CD4-positive, alpha-beta T cell treated with Interleukin-15 for 1 hour (primary cell): ENCODE measurements at places on chromosomes 2 and 18.

- no peak for DNase-seq
Measured at GRCh38 chr2:152370783-152371182, 35.8 kb downstream of the FMNL2 start.

DNA sequence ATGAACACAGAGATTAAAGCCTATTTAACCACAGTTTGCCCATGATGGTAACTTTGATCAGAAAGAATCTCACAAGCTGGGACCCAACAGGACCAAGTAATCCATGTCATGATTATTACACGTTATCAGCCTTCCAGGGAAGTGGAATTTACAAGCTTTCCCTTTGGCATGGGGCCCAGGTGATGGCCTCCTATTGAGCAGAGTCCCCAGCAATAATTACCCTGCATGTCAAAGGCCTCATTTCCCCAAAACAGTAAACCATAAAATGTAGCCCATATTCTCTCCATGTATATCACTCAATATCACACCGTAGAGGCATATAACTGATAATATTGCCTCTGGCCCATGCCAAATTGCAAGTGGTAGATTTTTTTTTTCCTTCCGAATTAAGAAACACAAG lies 38.9 kb downstream of the PRKRA start:
- no peak for DNase-seq

GRCh38 chr18:25121442-25121841 lies 230.5 kb downstream of the ZNF521 start:
- no peak for DNase-seq

GRCh38 chr2:9095690-9096089 lies 92.2 kb upstream of the MBOAT2 start:
- no peak for DNase-seq

DNA sequence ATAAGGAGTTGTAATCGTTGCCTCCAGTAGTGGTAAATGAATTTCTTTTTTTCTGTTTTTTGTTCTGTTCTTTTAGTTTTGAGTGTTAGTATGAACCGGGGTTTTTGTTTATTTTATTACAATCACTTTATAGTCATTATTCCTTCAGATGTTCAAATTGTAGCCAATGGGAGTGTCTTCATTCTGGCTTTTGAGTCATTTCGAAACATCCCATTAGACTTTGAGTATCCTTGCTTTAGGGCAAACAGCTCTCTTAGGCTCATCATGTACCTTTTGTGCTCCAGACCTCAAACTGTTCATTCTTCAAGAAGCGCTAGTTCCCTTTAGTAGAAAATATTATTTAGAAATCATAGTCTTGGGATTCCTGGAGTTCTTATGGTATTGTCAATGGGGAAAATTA lies 54.2 kb upstream of the PAX3 start:
- DNase-seq, result no peak

GRCh38 chr2:224870341-224870740 lies 154.2 kb upstream of the CCDC195 start:
- DNase-seq, result no peak

DNA sequence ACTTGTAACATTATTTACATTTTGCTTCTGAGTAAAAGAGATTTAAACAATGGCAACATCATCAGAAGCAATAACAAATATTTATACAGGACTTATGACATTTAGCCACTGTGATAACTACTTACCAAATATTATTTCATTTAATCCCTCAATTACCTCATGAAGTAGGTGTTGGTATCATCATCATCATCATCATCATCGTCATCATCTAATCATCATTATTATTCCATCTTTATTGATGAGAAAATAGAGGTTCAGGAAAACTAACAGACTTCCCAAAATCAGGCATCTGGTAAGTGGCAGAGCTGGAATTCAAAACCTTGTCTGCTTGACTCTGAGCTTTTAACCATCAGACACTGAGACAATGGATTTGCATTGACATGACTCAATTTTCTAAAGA lies 204.4 kb downstream of the NCKAP5 start:
- no peak for DNase-seq

- no peak for DNase-seq
Measured at GRCh38 chr2:174027956-174028355, 62.8 kb upstream of the SP3 start.

GRCh38 chr2:4964001-4964540 lies 728.1 kb upstream of the SOX11 start:
- DNase-seq, result no peak

DNA sequence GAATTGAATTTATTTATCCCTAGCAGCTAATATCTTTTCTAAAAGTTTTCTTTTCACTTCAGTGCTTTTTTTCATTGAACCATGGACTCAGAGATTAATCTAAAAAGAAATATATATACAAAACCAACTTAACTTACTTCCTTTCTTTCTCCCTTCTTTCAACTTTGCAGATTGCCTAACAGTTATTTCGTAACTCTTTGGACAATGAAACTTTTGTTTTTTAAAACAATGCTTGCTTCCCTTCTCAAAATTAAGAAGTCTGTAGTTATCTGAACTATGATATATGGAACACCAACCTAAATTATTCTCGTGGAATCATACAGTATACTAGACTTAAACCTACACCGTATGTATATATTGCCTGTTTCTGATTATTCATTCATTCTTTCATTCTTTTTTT lies 62.9 kb downstream of the MIB1 start:
- DNase-seq, result no peak

GRCh38 chr2:15936277-15937104 lies 3.9 kb upstream of the MYCN start:
- no peak for DNase-seq

- DNase-seq, result no peak
Measured at GRCh38 chr2:138390316-138390945, 111.1 kb upstream of the SPOPL start.

DNA sequence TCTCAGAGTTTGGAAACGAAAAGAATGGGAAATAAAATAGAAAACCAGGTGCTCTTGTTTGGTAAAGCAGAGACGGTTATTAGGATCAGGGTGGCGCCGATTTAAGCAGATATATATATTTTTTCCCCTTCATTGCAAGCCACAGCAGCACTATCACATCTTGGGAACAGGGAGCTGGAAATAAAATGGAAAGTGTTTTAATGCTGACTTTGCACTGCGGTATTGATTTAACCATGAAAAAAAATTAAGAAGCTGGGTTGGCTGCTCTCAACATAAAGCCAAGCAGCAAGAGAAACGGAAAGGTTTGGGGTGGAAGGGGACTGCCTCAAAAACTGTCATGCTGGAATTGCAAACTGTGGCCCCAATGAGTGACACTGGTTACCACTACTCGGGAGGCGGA lies 102.7 kb upstream of the ZBTB14 start:
- no peak for DNase-seq

DNA sequence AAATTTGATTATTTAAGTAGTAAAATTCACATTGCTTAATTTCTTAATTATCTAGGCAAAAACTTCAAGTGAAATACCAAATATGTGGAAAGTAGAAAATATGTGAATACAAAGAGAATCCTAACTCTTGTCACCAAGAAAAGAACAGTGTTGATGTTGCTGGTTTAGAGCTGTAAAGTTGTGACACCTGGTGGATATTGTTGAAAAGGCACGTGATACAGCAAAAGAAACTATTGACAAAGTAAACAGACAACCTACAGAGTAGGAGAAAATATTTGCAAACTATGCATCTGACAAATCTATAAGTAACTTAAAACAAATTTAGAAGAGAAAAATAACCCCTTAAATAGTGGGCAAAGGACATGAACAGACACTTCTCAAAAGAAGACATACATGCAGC lies 25.6 kb upstream of the ZC3H15 start:
- no peak for DNase-seq

- DNase-seq, result no peak
Measured at GRCh38 chr2:19864381-19864780, 37.4 kb downstream of the TTC32 start.
